Occipital lobe (tissue), 3 donors: ENCODE measurements at places on chromosomes 5 and 9.

GRCh38 chr5:127072861-127073846, at the start of gene C5orf63:
Gene C5orf63 (minus strand): TSS chr5:127073502. CDS start chr5:127058995, 14,507 bp downstream.
- DNase-seq, result no peak

- peak; percentile 66 for DNase-seq
These were observed at the start of gene ZBED3 for GRCh38 chr5:77086689-77087483. Gene ZBED3 (minus strand): TSS chr5:77087285. CDS start chr5:77077878, 9,407 bp downstream.

- DNase-seq, result no peak
These were observed 63.9 kb downstream of the PARP8 start for GRCh38 chr5:50730336-50730735.

DNA sequence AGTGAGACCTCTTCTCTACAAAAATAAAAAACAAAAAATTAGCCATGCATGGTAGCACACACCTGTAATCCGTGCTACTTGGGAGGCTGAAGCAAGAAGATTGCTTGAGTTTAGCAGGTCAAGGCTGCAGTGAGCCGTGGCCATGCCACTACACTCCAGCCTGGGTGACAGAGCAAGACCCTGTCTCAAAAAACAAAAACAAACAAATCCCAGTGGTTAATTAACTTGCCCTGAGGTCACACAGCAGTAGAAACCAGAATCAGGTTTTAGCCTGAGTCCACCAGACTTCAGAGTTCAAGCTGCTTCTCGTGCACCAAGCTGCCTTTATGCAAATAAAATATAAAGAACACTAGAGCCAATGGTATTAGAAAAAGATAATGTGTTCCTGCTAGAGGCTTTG, 169.7 kb downstream of the GOLPH3 start:
- DNase-seq, result no peak
